ENCODE measurements at places on chromosomes 6 and 20. TPM values are rescaled to one million over a fixed set of nuclear protein-coding genes. Genes with fewer than 3 reads are reported as not detected.
A peak's percentile ranks its signal among the peaks of the same experiment; 100 is the strongest.

DNA sequence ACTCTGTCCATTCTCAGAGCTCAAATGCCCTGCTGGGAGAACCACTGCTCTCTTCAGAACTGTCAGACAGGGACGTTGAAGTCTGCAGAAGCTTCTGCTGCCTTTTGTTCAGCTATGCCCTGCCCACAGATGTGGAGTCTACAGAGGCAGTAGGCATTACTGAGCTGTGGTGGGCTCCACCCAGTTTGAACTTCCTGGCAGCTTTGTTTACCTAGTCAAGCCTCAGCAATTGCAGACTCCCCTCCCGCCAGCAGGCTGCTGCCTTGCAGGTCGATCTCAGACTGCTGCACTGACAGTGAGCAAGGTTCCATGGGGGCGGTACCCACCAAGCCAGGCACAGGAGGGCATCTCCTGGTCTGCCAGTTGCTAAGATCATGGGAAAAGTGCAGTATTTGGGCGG lies 21.8 kb upstream of the UFL1 start:
- no peak overlapping the region for H3K4me3 ChIP-seq
- no peaks in the 10 kb centered on the region for H3K36me3 ChIP-seq
- no peak for DNase-seq
- H3K27ac ChIP-seq = no peak overlapping the region

- H3K27ac ChIP-seq = no peak overlapping the region
- H3K4me3 ChIP-seq = no peak overlapping the region
- no peaks in the 10 kb centered on the region for H3K36me3 ChIP-seq
- peaks cover 11% of the 10 kb centered on the region for H3K27me3 ChIP-seq
- no peak for DNase-seq
- no peaks in the 10 kb centered on the region for H3K4me1 ChIP-seq
Observed at GRCh38 chr20:50996901-50997865, 25.7 kb downstream of the KCNG1 start.

- H3K4me3 ChIP-seq = no peak overlapping the region
- no peaks in the 10 kb centered on the region for H3K4me1 ChIP-seq
- no peak overlapping the region for H3K27ac ChIP-seq
- DNase-seq = no peak
Observed at GRCh38 chr6:73156793-73157767, 68.2 kb downstream of the KHDC1L start.

- peaks cover 35% of the 10 kb centered on the region for H3K27me3 ChIP-seq
- DNase-seq = no peak
- no peak overlapping the region for H3K4me3 ChIP-seq
- H3K36me3 ChIP-seq = no peaks in the 10 kb centered on the region
- no peak overlapping the region for H3K27ac ChIP-seq
- peaks cover 3% of the 10 kb centered on the region for H3K4me1 ChIP-seq
Observed at GRCh38 chr20:63321148-63321831, 28.3 kb downstream of the COL20A1 start.

- H3K36me3 ChIP-seq = no peaks in the 10 kb centered on the region
- DNase-seq = no peak
Observed at GRCh38 chr6:99022039-99022609, 74.4 kb upstream of the FBXL4 start.

GRCh38 chr6:149037051-149037671 lies 280.4 kb upstream of the TAB2 start:
- no peak overlapping the region for H3K4me3 ChIP-seq
- H3K27ac ChIP-seq = no peak overlapping the region
- H3K36me3 ChIP-seq = no peaks in the 10 kb centered on the region
- H3K27me3 ChIP-seq = no peaks in the 10 kb centered on the region
- DNase-seq = no peak

DNA sequence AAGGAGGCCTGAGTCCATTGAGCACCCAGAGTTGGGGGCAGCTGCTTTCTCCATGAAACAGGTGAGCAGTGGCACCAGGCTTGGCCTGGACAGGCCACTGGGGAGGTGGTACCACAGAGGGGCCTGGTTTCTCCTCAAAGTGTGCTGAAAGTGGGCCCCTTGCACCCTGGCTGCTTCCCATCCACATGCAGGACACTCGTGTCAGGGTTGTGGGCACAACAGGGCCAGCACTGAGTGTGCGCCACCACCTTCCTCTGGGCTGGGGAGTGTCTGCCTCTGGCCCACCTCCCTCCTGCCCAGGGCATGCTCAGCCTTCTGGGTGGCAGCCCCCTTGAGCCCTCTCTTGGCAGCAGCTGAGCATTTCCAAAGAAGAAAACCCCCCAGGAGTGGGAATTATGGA lies 5.2 kb upstream of the SLC22A1 start:
- no peaks in the 10 kb centered on the region for H3K36me3 ChIP-seq
- H3K27ac ChIP-seq = no peak overlapping the region
- no peaks in the 10 kb centered on the region for H3K27me3 ChIP-seq
- no peak overlapping the region for H3K4me3 ChIP-seq
- DNase-seq = no peak

DNA sequence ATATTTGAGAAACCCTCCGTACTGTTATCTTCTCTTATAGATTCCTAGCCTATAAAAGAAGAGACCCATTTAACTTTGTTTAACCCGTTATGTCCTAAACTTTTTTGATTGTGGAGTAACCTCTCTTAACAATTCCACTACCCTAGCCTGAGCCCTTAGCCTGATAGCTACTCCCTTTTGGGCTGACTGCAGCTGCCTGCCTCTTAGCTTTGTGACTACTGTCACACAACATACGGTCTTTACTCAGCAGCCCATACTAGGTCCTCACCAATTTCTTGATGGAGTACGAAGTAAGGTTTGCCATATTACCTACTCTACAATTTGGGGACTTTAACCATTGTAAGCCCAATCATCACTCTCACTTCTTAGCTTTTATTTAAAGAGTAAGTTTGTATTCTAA lies 72.7 kb downstream of the QRSL1 start:
- no peaks in the 10 kb centered on the region for H3K27me3 ChIP-seq
- H3K27ac ChIP-seq = no peak overlapping the region
- H3K4me1 ChIP-seq = no peaks in the 10 kb centered on the region
- H3K4me3 ChIP-seq = no peak overlapping the region
- H3K36me3 ChIP-seq = no peaks in the 10 kb centered on the region

GRCh38 chr20:31675828-31676608 lies 38.3 kb downstream of the COX4I2 start:
- H3K4me3 ChIP-seq = no peak overlapping the region
- H3K4me1 ChIP-seq = peaks cover 83% of the 10 kb centered on the region
- no peaks in the 10 kb centered on the region for H3K27me3 ChIP-seq
- no peaks in the 10 kb centered on the region for H3K36me3 ChIP-seq
- H3K27ac ChIP-seq = peak overlapping the region; percentile 89

DNA sequence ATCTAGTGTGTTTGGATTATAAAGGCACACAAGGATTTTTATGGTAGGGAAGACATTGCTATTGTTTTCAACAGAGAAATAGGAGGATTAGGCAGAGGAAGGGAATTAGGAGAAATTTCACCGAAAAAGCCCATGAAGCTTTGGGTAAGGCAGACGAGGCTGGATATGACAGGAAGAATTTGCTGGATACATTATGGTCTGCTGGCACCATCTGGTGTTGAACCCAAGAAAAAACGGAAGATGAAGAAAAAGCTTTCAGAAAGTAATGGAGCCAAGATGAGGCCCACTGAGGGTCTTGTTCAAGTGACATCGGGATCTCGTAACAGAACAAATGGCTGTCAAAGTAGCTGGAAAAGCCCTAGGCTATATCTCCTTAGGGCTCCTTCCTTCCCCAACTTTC lies 56.5 kb downstream of the OR2J2 start:
- H3K36me3 ChIP-seq = no peaks in the 10 kb centered on the region
- no peaks in the 10 kb centered on the region for H3K4me1 ChIP-seq
- no peak overlapping the region for H3K4me3 ChIP-seq
- no peak for DNase-seq
- no peak overlapping the region for H3K27ac ChIP-seq

DNA sequence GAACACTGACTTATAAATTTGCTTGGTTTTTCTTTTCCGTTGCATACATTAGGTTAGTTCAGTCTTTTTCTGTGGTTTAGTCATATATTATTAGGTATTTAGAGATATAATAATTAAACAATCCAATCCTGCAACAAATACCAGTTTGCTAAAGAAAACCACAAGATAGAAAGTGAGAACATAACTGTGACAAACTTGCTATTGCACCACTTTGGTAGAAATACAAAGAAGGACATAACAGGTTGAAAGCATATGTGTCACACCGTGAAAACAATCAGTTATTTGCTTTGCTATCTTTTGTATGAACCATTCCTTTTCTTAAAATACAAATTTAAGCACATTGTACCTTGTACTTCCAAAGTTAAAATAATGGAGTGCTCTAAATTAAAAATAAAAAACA lies 42.0 kb upstream of the KCNQ5 start:
- no peak overlapping the region for H3K4me3 ChIP-seq
- H3K4me1 ChIP-seq = no peaks in the 10 kb centered on the region
- no peaks in the 10 kb centered on the region for H3K36me3 ChIP-seq
- H3K27me3 ChIP-seq = no peaks in the 10 kb centered on the region

- H3K27me3 ChIP-seq = no peaks in the 10 kb centered on the region
- H3K4me3 ChIP-seq = no peak overlapping the region
- peaks cover 17% of the 10 kb centered on the region for H3K36me3 ChIP-seq
- no peaks in the 10 kb centered on the region for H3K4me1 ChIP-seq
- no peak for DNase-seq
Observed at GRCh38 chr6:38695933-38696332, 7.0 kb downstream of the GLO1 start.

DNA sequence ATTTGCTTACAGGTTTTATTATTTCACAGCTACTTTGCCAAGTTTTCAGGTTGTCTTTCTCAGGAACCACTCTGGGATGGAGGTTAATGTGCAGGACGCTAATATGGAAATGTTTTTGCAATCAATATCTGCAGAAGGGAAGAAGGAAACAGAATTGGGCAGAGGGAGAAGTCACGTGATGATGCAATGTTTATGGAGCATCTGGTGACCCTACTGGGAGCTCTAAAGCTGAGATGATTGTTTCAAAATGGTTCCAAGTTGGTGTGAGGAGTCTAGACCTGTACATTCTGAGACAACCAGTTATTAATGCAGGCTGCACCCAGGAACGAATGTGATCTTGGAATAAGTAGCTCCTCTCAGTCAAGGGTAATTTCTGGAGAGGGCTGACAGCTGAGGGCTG lies 905.4 kb upstream of the FLRT3 start:
- no peak for DNase-seq
- no peak overlapping the region for H3K27ac ChIP-seq
- no peaks in the 10 kb centered on the region for H3K4me1 ChIP-seq
- no peak overlapping the region for H3K4me3 ChIP-seq
- H3K36me3 ChIP-seq = no peaks in the 10 kb centered on the region

DNA sequence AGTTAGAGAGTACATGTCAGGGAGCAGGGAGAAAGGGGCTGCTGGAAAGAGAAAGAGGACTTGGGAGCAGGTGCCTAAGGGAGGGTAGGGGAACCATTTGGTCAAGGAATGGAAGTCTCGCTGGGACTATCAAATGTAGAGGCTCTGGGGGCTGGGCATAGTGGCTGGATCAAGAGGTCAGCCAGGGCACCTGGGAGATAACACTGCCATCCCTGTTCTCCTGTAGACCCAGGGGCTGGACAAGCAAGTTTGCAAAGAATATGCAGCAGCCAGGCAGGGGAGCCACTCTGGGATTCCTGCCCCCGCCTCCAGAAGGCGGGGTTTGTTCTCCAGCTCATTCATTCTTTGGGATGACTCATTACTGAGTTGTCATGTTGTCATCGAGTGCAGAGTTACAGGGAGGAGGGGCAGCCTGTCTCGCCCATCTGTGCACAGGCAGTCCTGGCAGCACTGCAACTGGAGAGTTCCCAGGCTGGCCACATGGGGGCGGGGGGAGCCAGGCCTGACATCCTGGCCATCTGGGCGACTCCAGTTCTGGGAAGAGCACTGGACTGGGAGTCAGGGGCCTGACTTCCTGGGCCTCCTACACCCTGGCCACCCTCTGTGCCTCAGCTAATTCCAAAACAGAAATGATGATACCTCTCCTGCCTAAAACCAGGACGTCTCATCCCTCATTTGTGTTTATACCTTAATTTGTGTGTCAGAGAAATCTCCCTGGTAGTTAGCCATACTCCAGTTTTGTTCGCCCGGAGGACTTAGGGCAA lies 28.2 kb upstream of the ZFAND3 start:
- H3K36me3 ChIP-seq = no peaks in the 10 kb centered on the region
- no peaks in the 10 kb centered on the region for H3K27me3 ChIP-seq
- H3K27ac ChIP-seq = no peak overlapping the region
- peak; percentile 89 for DNase-seq

DNA sequence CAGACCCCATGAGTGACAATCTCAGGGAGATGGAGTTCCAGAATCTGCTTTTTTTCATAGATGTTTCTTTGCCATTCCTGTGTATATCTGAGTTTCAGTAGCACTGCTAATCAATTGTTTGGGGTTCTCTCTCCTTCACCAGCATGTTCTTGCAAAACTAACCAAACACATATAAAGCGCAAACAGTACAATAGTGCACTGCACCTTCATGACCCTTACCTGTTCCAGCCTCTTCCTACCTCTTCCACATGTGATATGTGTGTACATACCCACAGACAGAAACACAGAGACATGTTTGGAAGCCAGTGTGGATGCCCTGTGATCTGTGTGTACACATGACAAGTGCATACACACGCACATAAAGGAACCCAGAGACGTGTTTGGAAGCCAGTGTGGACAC lies 1.8 kb upstream of the CEP43 start:
- peaks cover 9% of the 10 kb centered on the region for H3K4me1 ChIP-seq
- H3K27me3 ChIP-seq = no peaks in the 10 kb centered on the region
- H3K4me3 ChIP-seq = no peak overlapping the region
- H3K27ac ChIP-seq = no peak overlapping the region

DNA sequence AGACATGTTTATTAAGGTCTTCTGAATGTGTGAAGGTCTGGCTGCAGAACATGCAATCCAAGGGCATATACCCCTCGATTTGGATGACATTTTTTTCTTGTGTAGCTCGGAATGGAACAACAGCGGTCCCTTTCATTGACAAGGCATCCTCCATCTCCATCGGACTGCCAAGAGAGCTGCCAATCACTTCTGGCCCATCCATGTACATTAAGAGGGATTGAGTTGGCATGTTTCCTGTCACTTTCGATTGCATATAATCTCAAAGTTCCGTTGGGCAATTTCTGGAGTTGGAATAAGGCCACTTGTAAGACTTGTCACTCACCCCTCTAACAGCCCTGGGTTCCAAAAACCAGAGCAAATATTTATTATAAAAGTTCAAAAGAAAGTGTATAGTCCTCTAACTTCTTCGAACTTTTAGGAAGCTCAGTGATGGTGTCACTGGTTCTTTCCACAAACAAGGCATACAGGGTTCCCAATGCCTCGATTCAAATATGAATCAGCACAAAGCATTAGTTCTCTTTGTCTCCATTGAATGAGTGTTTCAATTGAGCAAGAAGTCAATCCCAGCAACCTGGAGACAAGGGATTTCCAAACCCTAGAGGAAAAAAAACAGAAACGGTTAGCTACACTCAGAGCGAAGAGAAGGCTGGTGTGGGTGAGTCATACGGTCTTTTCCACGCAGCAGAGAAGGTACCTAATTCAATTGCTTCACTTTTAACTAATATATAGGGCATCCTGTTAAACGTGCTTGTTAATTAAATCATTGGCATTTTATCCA lies 10.9 kb downstream of the ZNF217 start:
- peak overlapping the region; percentile 83 for H3K27ac ChIP-seq
- H3K4me1 ChIP-seq = peaks cover 3% of the 10 kb centered on the region
- H3K4me3 ChIP-seq = peak overlapping the region; percentile 4

- no peaks in the 10 kb centered on the region for H3K4me1 ChIP-seq
- no peaks in the 10 kb centered on the region for H3K36me3 ChIP-seq
- DNase-seq = no peak
- no peak overlapping the region for H3K4me3 ChIP-seq
Observed at GRCh38 chr6:2274981-2275891, 29.8 kb upstream of the GMDS start.

- H3K27ac ChIP-seq = no peak overlapping the region
- no peaks in the 10 kb centered on the region for H3K4me1 ChIP-seq
- no peak overlapping the region for H3K4me3 ChIP-seq
- H3K27me3 ChIP-seq = no peaks in the 10 kb centered on the region
Observed at GRCh38 chr6:136338486-136338885, 48.8 kb upstream of the BCLAF1 start.

GTSF1L gene
- not detected for total RNA-seq

KIF3B gene
- 32.9 TPM for total RNA-seq

FAXC gene
- 0.87 TPM for total RNA-seq

HLA-DMB gene
- total RNA-seq = 15.7 TPM

AHCY gene
- 77.8 TPM for total RNA-seq
